GM06990 (cell line): ENCODE measurements at places on chromosomes 7 and 10.
A peak's percentile ranks its signal among the peaks of the same experiment; 100 is the strongest.

- DNase-seq = no peak
Observed at GRCh38 chr7:158676171-158676840, 28.3 kb downstream of the NCAPG2 start.

DNA sequence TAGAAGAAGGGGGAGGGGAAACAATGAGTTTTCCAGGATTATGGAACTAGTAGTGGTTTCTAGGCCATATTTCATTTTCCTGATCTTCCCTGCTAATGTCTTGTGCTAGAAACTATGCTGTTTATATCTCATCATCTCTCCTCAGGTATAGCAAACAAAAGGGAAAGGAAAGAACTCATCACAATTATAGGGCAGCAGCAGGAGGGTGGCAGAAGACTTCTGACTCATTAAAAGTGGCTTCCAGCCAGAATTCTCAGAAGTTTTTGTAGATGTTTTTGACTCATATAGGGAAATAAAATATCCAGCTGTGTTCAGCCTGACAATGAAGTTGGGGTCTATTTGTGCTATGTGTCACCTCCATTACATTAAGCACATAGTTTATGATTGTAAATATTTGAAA, 6.5 kb downstream of the AHR start:
- peak; percentile 7 for DNase-seq

DNA sequence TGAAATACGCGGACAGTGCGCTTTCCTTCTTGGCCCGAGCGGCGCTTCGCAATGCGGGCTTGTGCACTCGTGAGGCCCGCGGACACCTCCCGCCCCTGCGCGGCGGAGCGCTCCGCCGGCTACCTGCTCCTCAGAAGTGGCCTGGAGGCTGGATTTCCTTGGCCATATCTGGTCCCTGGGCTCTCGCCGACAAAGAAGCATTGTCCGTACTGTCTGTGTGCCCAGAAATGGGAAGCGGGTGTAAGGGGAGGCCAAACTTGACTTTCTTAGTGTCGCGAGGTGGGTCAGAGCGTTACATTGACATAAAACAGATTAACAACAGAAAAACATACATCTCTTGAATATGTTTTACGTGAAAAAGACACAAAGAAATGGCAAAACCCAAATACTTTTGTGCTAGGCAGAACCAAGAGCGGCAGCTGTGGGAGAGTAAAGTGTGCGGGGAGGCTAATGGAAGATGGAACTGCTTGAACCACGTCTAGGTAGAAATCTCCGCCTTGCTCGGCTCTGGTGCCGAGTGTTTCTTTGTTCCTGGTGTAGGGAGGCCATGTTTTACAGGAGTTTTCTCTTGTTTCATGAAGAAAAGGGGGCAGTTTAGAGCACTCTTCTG, 1.4 kb downstream of the LANCL2 start:
- no peak for DNase-seq

GRCh38 chr10:36789974-36790373, 335.4 kb upstream of the ANKRD30A start:
- DNase-seq = no peak

DNA sequence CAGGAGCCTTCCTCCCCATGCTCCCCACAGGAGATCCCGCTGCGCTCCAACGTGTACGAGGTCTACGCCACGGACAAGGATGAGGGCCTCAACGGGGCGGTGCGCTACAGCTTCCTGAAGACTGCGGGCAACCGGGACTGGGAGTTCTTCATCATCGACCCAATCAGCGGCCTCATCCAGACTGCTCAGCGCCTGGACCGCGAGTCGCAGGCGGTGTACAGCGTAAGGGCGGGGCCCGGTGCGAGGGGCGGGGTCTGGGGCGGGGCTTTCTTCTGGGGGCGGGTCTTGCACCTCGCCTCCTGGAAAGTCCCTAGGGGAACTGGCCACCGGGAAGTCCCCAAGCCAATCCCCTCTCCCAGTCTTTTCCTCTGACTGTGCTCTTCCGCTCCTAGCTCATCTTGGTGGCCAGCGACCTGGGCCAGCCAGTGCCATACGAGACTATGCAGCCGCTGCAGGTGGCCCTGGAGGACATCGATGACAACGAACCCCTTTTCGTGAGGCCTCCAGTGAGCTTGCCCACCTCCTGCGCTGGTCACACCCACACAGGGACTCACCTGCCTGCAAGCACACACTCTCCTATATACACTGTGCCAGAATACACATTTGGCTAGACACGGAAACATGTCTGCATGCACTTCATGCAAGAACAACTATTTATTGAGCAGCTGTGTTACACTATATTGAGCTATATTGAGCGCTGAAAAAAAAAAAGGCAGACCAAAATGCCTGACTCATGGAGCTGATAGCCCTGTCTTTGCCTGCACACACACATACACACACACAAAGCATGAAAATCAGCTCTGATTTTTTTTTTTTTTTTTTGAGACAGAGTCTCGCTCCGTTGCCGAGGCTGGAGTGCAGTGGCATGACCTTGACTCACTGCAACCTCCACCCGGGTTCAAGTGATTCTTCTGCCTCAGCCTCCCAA, 32.7 kb upstream of the VSIR start:
- DNase-seq = no peak

DNA sequence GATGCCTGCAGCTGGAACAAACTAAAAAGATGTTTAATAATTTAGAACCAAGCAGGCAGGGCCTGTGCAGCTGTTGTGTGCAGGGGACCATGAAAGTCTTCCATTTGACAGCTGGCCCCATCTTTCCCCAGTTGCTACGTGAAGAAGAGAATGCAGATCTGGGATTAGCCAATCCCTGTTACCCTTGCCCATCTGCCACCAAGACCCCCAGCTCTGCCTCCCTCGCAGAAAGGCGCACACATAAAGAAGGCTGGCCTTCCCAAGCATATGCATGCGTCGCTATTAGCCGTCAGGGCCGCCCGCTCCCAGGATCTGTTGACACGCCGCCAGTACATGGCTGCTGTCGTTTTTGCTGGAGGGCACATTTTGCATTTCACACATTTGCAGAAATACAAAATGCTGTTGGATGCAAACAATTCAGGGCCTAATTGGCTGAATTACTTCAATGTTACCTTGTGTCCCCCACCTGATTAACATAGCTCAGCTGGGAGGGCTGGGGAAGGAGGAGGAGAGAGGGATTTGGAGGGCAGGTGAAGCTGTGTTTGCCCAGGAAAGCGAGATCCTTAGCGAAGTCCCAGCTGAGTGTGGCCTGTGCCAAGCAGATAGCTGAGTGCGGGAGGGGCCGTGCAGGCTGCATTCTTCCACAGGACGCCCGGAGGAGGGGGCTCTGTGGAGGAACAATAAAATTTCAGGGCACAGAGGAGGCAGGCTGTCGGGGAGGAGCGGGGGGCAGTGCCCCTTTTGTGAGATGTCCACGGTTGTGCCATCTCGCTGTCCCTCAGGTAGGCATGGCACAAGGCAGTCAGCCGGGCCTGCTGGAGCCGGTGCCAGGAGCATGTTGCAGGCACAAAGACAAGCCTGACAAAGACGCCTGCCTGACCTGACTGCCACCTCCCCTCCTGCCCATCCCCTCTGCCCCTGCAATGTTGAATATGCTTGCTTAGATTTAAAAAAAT, 443.0 kb upstream of the MKI67 start:
- no peak for DNase-seq

DNA sequence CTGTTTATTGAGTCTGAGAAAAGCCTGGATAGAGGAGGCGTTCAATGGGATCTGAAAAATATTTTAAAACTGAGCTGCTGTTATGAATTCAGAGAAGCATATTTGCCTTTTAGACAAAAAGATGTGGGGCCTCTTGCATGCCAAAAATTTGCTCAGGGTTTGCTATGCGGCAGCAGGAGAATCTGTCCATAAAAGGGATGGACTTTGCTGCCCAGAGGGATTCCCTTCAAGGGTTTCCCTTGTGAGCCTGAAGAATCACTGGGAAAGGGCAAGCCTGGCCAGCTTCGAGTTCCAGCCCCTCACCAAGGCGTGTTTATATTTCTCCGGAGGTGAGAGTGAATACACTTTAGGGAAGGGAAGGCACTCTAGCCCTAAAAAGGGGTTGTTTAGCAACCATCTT, 55.5 kb upstream of the CALD1 start:
- DNase-seq = no peak

- DNase-seq = no peak
Observed at GRCh38 chr10:36748128-36748871, 377.1 kb upstream of the ANKRD30A start.

DNA sequence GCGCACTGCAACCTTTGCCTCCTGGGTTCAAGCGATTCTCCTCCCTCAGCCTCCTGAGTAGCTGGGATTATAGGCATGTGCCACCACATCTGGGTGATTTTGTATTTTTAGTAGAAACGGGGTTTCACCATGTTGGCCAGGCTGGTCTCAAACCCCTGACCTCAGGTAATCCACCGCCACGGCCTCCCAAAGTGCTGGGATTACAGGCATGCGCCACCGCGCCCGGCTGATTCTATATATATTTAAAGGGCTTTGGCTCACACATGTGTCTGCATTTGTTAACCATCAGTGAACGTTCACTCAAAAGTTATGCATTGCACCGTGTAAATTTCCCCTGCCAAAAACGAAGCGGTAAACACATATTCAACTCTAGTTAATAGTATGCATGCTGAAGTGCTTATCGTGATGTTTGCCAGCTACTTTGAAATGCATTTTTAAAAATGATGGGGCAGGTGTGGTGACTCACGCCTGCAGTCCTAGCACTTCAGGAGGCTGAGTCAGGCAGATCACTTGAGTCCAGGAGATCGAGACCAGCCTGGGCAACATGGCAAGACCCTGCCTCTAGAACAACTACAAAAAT, 17.7 kb upstream of the WIPI2 start:
- no peak for DNase-seq

DNA sequence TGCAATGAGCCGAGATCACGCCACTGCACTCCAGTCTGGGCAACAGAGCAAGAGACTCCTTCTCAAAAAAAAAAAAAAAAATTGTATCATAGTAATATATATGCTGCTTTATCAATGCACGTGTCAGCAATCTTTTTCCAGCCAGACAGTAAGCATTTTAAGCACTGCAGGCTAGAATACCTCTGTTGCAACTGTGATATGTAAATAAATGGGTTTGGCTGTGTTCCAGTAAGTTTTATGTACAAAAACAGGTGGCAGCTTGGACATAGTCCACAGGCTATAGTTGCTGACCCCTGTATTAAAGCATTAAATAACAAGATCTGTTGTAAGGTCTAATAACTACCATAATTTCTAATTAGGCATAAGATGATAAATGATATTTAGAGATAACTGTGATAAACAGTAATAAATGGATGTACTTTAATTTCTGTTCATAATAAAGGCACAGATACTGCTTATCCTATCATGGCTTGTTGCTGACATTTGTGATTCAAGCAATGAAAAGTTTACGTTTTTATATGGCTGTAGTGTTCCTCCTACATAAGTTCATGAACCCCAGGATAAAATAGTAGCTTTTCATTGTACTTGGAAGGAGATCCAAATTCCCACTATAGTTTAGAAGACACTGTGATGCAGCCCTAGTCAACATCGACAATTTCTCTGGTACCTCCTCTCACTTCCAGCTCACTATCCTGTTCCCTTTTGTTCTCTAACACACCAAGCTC, 161.4 kb downstream of the ELMO1 start:
- DNase-seq = no peak

DNA sequence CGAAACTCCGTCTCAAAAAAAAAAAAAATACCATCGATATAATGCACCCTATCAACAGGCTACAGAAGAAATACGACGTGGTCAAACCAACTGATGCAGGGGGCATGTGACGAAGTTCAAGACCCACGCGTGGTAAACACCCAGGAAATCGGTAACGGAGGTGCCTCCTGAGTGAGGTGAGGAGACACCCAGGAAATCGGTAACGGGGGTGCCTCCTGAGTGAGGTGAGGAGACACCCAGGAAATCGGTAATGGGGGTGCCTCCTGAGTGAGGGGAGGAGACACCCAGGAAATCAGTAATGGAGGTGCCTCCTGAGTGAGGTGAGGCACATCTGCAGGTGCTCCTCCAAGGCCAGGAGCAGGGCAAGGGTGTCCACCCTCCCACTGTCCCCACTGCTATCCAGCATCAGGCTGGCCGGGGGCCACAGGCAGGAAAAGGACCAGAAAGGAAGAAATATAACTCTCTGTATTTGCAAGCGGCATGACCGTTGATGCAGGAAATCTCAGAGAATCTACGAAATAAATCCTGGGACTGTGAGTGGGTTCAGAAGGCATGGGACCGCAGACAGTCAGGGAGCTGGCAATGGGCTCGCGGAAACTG, 10.7 kb upstream of the GPR146 start:
- DNase-seq = no peak

- no peak for DNase-seq
Observed at GRCh38 chr7:158850545-158851102, 5.7 kb upstream of the DYNC2I1 start.

DNA sequence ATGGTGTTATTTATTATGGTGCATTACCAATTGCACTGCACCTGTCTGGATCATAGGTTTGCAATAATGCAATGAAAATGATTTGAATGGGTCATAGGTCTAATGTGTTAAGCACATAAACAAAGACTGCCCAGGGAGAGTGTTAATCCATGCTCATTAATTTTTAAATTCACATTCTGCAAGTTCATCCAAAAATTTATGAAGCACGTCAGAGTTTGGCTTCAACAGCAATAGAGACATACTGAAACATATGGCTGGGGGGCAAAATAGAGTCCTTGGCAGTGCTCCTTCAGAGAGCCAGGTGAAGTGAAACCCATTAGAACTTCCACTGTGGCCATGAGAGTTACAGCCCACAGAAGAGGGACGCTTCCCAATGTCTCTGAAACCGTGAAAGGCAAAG, 441.1 kb downstream of the POM121L12 start:
- no peak for DNase-seq

DNA sequence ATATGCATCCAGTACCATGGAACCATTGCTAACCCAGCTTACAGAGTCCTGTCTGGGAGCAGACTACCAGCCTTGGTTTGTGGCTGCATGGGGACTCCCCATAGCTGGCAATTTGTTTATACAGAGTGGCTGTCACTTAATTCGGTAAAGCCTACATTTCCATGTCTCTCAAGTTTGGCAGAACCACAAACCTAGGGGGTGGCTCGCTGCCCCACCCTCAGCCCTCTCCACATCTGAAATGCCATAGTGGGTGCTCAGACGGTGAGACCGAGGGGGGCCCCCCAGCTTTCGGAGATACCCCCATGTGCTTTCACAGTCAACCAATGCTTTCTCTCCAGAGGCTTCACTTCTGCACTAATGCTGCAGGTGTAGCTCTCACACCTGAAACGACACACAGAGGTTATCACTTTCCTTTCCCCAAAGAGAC, 75.5 kb upstream of the KAT6B start:
- peak; percentile 21 for DNase-seq

- DNase-seq = no peak
Observed at GRCh38 chr10:95441547-95441923, 119.6 kb downstream of the SORBS1 start.

DNA sequence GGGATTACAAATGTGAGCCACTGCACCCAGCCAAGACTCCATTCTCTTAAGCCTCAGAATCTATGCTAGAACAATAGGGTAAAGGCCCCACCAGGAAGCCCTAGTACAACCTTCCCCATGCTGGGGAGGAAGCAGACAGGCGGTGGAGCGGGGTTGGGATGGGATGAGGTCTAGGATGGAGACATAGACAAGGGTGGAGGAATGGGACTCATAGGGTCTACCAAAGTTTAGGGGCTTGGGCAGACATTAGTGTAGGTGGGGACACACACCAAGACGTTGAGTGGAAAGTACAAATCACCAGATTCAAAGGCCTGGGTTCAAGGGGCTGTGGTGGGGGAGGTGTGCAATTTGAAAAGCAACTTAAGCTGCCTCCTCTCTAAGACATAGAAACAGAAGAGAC, 19.3 kb downstream of the PRSS2 start:
- DNase-seq = no peak

- DNase-seq = no peak
Observed at GRCh38 chr7:35546691-35547429, 148.1 kb downstream of the HERPUD2 start.
